ENCODE measurements at places on chromosomes 7 and 10.

GRCh38 chr7:116426428-116427156, 72.9 kb upstream of the CAV2 start:
- DNase-seq: peak; percentile 95

GRCh38 chr7:100016215-100016901, 962 bp downstream of the ZKSCAN1 start:
- peak; percentile 43 for DNase-seq

DNA sequence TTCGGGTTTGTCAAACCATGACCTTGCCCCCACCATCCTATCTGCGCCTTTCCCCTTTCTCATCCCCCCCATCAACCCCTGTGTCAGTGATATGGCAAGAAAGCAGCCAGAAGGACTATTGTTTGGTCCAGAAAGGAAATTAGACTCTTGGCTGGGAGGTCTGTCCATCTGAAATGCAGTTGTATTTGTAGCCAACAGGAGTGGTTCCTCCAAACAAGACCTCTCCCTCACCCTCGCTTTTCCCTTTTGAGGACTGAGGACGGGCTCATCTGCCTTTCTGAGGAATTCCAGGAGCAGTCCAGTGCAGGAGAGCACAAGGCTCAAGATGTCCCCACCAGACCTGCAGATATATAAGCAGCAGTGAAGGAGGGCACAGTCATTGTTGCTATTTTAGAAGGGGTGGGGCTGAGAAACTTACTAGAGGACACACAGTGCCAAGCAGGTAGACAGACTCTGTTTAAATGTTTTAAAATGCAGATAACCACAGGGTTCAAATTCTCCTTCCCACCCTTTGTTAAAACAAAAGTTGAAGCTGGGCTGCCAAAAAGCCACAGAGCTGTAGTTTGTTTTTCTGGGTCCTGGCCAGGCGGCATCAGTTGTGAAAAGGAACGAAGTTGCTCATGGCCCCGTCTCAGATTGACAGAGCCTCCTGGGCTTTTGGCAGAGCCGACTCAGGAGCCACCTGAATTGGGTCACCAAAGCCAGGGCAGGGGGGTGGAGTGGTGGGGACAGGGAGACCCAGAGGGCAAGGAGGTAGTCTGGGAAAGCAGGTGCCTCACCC, 37.3 kb downstream of the CYP17A1 start:
- DNase-seq: no peak

DNA sequence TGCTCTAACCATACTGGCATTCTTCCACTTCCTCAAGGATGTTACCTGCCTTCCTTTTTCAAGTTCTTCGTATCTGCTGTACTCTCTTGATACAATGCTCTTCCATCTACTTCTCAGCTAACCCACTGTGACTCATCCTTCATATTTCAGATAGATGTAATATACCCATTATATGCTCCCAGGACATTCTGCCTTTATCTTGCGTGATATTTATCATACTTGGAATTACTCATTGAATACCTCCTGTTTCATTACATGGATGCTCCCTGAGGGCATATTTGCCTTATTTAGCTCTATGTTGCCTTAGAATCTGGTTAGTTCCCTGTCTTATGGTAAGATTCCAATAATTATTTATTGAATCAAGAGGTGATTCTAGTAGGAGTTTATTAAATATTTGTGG, 706.4 kb downstream of the SORCS3 start:
- DNase-seq: no peak

DNA sequence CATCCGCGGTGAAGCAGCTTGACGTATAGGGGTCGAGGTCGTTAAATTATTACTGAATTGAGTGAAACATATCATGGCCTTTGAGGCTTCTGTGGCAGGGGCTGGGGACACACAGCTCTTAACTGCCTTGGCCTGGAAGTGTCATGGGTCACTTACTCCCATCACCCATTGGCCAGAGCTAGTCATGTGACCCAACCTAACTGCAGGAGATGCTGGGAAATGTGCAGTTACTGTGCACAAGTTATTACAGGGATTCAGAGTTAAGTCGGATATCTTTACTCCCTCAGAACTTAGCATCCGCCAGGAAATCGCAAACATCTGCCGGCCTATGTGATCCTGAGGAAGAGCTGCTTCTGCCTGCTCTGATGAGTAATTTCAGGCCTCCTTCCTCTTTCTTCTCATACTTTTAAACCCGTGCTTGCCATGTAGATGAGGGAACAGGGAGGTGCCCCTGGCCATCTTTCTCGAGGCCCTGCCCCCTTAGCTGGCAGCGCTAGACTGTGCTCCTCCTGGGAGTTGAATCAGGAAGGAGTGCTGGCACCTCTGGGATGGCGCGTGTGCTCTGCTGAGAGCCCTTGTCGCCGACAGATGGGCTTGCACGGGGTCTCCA, 203.6 kb downstream of the TCF7L2 start:
- no peak for DNase-seq

- DNase-seq: no peak
Measured at GRCh38 chr7:158015403-158016179, 572.0 kb downstream of the PTPRN2 start.

- DNase-seq: no peak
Measured at GRCh38 chr7:114175125-114175524, 239.5 kb upstream of the FOXP2 start.

DNA sequence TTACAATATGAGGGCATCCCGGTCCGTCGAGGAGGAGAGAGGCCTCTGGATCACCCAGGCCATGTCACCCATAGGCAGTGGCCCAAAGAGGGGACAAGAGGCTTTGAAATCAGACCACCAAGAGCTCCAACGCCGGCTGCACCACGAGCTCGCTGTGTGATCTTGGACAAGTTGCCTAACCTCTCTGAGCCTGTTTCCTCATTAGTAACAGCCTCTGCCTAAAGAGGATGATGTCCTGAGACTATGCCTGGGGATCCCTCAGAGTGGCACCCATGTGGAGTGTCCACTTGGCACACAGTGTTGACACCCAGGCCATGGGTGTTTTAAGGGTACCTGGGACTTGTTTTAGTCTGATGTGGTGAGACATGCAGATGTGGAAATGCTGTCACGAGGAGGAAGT, 50.8 kb downstream of the MICALL2 start:
- no peak for DNase-seq

DNA sequence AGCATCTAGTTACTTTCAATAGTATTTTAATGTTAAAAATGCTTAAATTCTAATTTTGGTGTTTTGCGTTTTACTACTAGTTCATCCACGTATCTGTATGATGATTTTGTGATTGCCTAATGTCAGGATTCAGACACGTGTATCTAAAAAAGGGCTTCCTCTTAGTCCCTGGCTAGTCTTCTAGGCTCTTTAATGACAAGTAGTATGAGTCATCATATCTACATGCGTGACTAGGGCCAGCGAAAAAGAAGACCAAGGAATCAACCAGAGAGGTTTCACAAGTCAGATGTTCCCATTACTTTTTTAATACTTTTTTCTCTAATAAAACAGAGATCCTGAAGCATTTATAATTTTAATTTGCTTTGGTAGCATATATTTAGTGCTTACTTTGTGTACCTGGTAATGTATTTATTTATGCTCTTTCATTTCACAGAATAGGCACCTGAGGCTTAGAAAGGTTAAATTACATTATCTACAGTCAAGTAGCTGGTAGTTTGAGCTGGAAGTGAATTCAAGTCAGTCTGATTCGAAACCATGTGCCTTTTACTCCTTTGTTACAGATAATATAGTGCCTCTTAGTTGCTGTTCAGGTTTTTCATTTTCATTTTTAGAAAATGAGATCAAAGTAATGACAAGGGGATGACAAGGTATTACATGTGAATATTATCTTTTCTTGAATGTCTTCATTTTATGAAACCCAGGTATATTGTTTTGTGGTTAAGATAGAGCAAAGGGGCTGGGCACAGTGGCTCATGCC, 140.3 kb downstream of the FOXP2 start:
- peak; percentile 50 for DNase-seq
